ENCODE measurements at places on chromosomes 6 and 20.

- DNase-seq: no peak
Observed at GRCh38 chr6:3419624-3420272, 37.1 kb downstream of the SLC22A23 start.

DNA sequence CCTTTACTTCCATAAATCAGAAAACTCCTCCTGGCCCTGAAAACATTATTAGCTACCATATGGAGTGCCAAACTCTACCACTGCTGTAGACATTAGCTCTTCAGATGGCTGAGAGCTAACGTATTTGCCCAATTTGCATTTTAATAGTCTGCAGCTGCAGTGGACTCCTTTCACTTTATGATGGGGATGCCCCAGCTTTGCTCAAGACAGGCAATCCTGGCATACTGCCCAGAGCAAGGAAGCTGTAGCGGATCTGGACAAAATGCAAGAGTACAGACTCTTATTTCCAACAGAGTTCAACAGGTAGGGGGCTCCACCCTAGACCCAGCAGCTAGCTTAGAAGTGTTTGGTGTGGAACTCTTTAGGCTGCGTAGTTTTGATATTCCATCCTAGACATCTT, 246.7 kb downstream of the FOXC1 start:
- DNase-seq: no peak

- no peak for DNase-seq
Observed at GRCh38 chr6:112927641-112928320, 580.7 kb downstream of the RFPL4B start.

GRCh38 chr6:1502041-1502440, 107.7 kb upstream of the FOXC1 start:
- no peak for DNase-seq

GRCh38 chr20:14235355-14235754, 102.1 kb downstream of the FLRT3 start:
- DNase-seq: no peak

GRCh38 chr6:984031-984430, 291.1 kb upstream of the EXOC2 start:
- DNase-seq: no peak

- no peak for DNase-seq
Observed at GRCh38 chr6:47145212-47145611, 103.1 kb upstream of the ADGRF1 start.

DNA sequence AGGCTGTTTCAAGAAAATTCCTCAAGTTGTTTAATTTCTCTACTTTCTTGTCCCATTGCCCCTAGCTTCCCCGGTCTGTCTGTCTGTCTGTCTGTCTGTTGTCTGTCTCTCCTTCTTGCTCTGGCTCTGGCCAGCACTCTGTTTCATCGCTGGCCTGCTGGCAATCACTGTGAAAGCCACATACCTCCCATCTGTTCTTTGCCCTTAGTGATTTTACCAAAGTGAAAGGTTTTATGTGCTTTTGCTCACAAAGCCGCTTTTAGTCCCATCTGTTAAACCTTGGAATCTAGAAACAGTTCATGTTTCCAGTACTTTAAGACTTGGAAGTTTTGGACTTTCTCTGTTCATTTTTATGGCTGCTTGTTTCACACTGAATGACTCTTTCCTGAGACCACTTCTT, 87.8 kb upstream of the EXOC2 start:
- DNase-seq: no peak

GRCh38 chr6:118283766-118284165, 264.3 kb upstream of the PLN start:
- peak; percentile 14 for DNase-seq

DNA sequence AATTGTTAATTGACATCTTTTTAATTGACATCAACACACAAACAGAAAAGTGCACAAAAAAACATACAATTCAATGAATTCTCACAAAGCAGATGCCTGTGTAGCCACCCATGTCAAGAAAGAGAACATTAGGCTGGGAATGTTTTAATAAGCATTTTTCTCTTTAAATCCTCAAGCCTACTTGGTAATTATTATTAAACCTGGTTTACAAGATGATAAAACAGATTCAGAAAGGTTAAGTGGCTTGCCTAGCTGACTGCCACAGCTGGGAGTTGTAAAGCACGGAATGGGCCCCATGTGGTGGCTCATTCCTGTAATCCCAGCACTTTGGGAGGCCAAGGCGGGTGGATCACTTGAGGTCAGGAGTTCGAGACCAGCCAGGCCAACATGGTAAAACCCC, 90.0 kb upstream of the AKAP12 start:
- no peak for DNase-seq

DNA sequence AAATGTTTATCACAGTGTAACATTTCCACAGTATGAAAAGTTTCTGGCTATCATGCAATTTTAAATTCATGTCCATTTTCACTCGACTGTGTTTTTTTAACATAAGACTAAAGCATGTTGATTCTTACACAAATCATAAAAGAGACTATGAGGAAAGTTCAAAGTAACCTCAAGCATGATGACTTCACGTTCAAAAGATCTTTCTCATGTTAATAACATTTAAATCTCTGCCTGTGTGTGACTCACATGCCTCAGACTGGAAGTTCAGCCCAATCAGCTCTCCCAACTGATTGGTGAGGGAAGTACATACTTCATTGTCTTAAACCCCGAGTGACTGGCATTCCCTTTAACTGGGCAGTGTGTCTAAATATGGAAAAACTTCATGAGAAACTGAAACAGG, 37.4 kb downstream of the ATXN1 start:
- DNase-seq: no peak

GRCh38 chr6:119079283-119079809, 882 bp upstream of the FAM184A start:
- DNase-seq: no peak

DNA sequence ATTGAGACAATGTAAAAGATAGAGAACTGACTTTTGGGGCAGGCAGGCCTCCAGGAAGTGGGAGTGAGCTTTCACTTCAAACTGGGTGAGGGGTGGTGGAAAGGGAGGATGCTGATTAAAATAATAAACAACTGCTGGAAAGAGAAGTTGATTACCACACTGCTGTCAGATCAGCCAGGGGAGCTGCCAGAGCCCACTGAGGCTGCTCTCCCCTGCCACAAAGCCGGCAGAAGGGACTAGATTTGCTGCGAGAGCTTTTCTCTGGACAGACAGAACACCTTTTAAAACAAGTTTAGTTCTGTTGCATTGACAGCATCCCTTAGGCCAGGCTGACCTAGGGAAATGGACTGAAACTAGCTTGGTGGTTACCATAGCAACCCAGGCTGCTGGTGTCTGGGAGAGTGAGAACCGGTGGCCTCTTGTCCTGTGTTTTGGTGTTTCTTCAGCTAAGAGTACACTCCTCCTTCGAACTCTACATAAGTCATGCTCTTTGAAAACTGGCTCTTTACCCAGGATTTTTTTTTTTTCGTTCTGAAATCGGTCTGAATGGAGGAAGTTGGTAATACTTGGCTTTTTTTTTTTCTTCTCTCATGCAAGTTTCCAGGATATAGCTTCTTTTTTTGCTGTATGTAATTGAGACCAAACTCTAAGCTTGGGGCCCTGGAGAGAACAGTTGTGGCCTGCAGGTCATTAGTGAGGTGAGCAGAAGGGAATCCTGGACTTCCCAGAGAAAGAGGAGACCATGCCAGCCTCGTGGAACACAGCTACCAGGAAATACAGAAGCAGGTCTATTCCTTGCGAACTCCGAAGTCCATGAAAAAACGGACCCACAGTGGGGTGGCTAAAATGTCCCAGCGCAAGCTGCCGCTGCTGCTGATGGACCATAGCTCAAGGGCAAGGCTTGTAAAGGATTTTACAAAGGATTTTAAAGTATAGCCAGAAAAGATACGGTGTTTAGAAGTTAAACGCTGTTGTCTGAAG, 374.4 kb downstream of the UTRN start:
- DNase-seq: no peak

- DNase-seq: no peak
Observed at GRCh38 chr6:24493945-24494820, 586 bp upstream of the ALDH5A1 start.

DNA sequence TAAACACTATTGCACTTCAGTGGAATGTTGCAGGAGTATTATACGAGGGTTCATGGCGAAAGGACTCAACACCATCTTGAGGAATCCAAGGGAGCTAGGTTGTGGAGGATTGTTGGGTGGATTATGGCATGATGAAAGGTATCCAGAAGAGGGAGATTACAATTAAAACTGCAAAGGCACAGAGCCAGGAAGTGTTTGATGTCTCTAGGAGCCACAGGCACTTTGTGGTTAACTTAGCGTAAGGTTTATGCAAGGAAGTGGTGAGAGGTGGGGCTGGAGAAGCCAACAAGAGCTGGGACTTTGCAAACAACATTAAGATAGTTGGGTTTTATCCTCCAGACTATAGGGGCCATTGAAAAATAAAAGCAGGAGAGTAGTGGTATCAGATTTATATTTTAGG, 86.6 kb upstream of the TPD52L1 start:
- DNase-seq: no peak

DNA sequence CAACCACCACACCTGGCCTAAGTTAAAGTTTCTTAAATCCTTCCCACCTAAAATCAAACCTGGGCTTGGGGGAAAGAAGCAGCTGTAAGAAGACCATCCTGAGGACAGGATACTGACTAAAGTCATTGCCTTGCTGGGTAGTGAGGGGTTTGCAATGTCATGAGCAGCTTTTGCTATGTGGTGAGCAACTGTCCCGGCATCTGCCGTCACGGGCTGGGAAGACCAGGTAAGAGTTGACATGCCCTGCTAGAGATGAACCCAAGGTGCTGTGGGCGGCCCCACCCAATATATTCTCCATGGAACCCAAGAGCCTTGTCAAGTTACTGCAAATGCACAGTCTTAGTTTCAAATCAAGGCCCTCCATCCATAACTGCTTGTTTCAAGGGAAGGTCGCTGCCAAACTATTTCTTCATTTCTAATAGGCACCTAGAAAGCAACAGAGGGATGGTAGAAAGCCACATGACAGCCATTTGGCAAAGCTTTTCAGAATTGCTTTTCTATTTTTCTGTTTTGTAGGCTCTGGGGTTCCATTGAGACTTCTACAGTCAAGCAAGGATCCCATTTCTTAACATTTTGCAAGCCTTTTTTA, 357.8 kb upstream of the JARID2 start:
- DNase-seq: no peak

GRCh38 chr6:22418714-22419113, 121.9 kb upstream of the PRL start:
- DNase-seq: no peak

GRCh38 chr6:7425808-7426190, 36.2 kb downstream of the RIOK1 start:
- DNase-seq: no peak

DNA sequence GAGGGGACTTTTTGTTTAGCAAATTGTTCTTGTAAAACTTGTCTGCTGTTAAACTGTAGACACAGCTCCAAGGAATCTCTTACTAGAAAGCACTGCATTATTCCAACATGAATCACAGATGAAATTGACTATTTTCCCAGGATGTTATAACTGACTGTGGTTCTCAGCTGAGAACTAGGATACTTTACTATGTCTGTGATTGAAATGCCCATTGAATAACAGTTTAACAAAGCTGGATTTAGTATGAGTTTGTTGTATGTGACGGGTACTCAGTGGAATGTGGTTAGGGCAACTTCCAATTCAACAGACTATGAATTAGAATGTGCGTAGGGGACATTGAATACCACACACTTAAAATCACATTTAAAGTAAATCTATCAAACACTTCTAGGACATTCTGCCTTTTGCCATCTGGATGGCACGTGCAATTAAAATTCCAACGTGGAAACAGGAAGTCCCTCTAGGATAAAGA, 193.4 kb upstream of the PREP start:
- no peak for DNase-seq

DNA sequence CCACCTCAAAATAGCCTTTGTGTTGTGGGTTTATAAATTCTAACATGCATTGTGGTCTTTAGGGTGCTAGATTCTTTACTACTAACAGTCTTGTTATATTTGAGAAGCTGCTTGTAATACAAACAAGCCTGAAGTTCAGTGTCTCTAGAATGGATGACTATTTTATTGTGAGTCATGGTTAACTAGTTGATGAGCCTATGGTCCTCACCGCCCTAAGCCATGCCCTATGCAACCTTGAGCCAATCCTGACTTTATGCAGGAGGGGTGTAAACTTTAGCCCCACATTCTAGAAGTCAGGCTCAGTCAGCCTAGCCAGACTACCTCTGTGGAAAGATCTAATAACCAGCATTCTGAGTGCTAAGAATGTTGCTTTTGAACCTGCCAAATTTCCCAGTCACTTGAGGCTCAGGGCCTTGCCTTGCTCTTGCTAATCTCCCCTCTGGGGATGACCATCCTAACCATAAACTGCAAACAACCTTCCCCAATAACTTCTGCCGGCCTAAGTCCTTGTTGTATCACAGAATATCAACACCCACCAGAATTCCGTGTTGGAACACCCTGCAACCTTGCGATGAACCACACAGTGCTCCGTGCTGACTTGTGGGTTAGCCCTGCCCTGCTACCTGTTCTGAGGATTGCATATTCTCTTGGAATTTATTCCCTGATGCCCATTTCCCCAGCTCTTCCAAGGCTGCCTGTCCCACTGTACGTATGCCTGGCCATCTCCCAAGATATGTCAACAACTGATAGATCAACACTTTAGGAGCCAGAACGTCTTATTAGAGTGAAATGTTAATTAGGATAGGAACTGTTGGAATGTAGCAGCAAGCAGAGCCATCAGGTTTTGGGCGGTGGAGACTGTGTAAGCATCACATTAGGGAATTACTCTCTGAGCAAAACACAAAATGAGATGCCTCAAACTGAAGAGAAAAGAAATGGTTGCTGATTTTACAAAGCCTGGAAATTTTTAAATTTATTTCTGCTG, 71.7 kb upstream of the CEP85L start:
- no peak for DNase-seq

DNA sequence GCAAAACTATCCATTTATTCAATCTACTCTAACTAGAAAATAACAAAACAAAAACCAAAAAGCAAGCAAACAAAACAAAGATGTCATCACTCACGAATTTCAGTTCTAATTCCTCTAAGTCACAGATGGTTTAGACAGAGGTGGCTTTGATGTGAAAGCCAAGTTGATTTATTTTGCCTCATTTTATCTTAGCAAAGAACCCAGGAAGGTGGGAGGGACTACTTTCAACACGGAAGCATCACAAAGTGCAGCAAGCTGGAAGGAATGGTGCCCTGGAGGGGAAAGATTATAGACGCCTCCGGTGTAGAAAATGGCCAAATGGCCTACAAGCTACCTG, 88.4 kb downstream of the LAMP5 start:
- DNase-seq: no peak

DNA sequence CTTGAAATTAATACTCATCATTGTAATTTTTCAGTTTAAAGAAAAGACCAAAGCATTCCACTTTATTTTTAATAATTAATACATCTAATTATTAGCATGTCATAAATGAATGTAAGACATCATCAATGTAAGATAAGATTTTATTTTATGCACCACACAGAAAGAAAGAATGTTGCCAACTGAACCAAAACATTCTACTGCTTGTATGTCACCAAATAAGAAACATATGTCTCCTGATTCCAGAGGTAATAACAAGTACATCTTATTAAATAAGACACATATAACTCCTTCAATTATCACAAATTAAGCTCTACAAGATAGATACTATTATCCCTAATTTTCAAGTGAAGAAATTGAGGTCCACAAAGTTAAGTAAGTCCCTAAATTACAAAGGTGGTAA, 189.5 kb downstream of the GMDS start:
- no peak for DNase-seq

GRCh38 chr6:150418827-150419594, 50.2 kb downstream of the IYD start:
- DNase-seq: peak; percentile 76
